Brain (organoid and tissue), 16 donors: ENCODE measurements at places on chromosomes 13 and 19.

GRCh38 chr19:6273701-6274601 is 5.8 kb downstream of the MLLT1 start:
- no peak for DNase-seq

GRCh38 chr13:32850316-32851052 is 165.7 kb upstream of the KL start:
- no peak for DNase-seq

GRCh38 chr13:92365904-92366303 is 860.7 kb upstream of the GPC6 start:
- no peak for DNase-seq

DNA sequence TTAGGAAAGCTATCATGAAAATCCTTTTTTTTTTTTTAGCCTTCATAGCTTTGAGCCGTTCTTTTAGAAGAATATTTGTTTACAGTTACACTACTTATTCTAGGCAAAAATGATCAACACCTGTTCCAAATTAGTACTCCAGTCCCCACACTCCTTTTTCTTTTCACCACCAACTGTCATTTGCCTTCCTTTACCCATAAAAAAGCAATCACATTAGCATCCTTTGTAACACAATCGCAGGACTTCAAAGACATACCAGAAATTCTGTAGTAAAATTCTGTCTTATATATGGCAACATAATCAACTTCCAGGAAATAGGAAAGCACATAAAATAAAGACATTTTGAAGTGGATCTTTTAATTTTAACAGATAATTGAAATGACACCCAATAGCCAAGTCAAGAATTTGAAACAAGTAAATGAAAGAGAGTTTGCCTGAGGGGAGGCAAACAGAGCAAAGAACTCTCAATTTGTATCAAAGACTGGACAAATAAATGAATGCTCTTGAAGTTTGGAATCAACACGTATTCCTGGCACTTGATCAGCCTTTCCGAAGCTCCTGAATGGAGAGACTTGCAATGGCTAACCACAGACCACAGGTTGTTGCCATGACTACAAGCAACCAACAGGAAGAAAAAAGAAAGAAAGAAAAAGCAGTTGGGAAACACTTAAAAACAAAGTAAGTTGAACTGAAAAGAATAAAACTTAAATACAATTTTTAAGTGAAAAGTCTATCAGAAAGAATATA is 206.8 kb downstream of the PCDH9 start:
- peak; percentile 74 for DNase-seq

GRCh38 chr19:32680986-32681385 is 5.3 kb downstream of the RGS9BP start:
- DNase-seq = no peak

- no peak for DNase-seq
Measured at GRCh38 chr13:103812971-103813370, 746.8 kb upstream of the SLC10A2 start.

- DNase-seq = no peak
Measured at GRCh38 chr13:33367926-33368325, 82.4 kb upstream of the STARD13 start.

GRCh38 chr13:112894423-112894672 is 74.7 kb upstream of the MCF2L start:
- DNase-seq = no peak

DNA sequence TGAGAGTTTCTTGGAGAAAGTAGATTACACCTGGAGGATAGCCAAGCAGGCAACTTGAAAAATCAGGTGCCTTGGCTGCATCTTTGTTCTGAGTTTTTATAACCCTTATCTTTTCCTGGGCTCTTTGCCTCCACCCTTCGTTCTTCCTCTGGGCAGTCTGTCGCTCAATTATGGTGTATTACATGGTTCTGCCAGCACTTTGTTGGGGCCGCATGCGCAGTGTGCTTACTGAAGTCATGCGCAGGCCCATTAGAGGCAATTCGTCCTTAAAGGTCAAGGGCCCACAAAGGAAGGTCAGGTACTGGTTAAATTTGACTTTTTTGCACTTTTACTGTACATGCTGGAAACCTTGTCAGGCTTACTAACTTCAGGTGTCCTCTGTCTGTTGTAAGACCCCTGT is 761.9 kb upstream of the SLITRK5 start:
- DNase-seq = no peak
